CD4-positive, CD25-positive, alpha-beta regulatory T cell (primary cell): ENCODE measurements at places on chromosomes 6 and 20. TPM values are rescaled to one million over a fixed set of nuclear protein-coding genes. Genes with fewer than 3 reads are reported as not detected.

- H3K4me1 ChIP-seq, result peaks cover 22% of the 10 kb centered on the region
- H3K36me3 ChIP-seq, result no peaks in the 10 kb centered on the region
- H3K27ac ChIP-seq, result no peak overlapping the region
Observed at GRCh38 chr20:2692886-2693285, 306 bp downstream of the EBF4 start.

DNA sequence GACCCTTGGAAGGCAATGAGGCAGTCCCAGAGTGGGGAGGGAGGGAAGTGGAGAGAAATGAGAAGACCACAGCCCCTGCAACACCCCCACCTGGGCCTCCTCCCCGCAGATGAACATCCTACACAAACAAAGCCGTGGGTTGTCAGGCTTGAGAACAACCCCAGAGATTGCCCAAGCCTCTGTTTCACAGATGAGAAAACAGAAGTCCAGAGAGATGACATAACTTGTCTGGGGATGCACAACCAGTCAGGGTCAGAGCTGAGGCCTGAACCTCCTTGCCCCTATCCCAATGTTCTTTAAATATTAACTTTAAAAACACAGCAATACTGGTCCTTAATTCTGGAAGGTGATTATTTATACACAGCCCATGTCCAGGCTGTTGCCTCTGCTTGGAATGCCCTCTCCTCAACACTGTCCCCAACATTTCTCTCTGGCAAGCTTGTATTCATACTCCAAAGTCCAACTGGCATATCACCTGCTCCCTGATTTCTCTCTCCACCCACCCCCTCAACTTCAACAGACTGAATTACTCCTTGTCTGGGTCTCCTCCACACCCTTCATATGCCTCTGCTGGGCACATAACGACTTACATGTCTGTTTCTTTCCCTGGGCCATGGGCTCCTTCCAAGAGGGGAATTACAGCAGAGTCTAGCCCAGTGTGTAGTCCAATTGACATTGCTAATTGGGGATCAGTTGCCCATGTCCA, 135.5 kb upstream of the LRFN2 start:
- no peaks in the 10 kb centered on the region for H3K27me3 ChIP-seq
- H3K4me1 ChIP-seq, result no peaks in the 10 kb centered on the region
- no peak for DNase-seq
- no peak overlapping the region for H3K4me3 ChIP-seq
- no peaks in the 10 kb centered on the region for H3K36me3 ChIP-seq
- H3K27ac ChIP-seq, result no peak overlapping the region

- H3K27ac ChIP-seq, result no peak overlapping the region
- no peak overlapping the region for H3K4me3 ChIP-seq
- H3K4me1 ChIP-seq, result peaks cover 51% of the 10 kb centered on the region
- DNase-seq, result no peak
- H3K27me3 ChIP-seq, result no peaks in the 10 kb centered on the region
Observed at GRCh38 chr6:27812078-27812804, 100.0 kb downstream of the OR2B2 start.

GRCh38 chr20:61706259-61706961, 359.3 kb downstream of the TAF4 start:
- H3K27me3 ChIP-seq, result no peaks in the 10 kb centered on the region
- H3K36me3 ChIP-seq, result no peaks in the 10 kb centered on the region
- H3K4me3 ChIP-seq, result no peak overlapping the region
- no peaks in the 10 kb centered on the region for H3K4me1 ChIP-seq
- no peak overlapping the region for H3K27ac ChIP-seq

DNA sequence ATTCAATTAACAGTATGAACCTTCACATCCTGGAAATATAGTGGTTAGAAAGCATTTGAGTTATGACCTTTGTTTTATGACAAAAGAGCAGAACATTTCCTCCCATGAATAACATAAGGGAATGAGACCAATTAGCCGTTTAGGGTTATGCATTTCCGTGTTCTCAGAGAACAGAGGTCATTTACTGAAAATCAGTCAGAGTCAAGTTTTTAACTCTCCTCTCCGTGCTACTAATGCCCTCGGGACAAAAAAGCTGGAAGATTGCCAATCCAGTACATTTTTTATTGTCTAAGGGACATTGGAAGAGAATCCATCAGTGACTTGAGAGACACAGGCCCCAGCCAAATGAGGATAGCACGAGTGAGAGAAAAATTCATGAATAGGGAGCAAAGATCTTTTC, 632.7 kb downstream of the RFPL4B start:
- H3K27me3 ChIP-seq, result no peaks in the 10 kb centered on the region
- no peaks in the 10 kb centered on the region for H3K4me1 ChIP-seq
- H3K36me3 ChIP-seq, result no peaks in the 10 kb centered on the region

DNA sequence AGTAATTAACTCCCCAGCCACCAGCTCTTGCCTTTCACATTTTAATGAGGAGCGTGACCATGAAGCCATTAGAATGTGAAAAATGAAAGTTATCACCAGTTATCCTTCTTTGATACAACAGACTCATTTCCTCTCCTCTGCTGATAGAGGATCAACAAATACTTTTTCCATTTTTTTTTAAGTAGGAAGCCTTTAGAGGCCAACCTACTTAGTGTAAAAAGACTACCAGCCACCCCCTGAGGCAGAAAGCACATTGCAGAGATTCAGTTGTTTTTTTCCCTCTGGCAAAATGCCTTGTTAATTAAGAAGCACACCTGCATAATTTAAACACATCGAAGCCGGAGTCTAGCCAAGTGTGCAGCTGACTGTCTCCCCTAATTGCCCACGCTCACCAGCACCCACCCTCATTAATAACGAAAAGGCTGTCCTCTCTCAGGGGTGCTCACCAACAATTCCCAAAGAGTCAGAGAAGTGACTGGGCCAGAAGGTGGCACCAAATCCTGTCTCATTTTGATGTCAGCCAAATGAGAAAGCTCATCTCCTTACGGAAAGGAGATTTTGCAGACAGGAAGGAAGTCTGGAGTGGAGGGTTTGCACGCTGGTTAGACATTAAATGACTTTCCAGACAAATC, 60.9 kb upstream of the MC3R start:
- no peak overlapping the region for H3K4me3 ChIP-seq
- no peaks in the 10 kb centered on the region for H3K4me1 ChIP-seq
- H3K27ac ChIP-seq, result no peak overlapping the region
- H3K27me3 ChIP-seq, result no peaks in the 10 kb centered on the region

- peak; percentile 36 for DNase-seq
- peaks cover 66% of the 10 kb centered on the region for H3K4me1 ChIP-seq
- no peaks in the 10 kb centered on the region for H3K27me3 ChIP-seq
- peak overlapping the region; percentile 98 for H3K4me3 ChIP-seq
Observed at GRCh38 chr6:111871207-111871606, 2.0 kb downstream of the FYN start.

DNA sequence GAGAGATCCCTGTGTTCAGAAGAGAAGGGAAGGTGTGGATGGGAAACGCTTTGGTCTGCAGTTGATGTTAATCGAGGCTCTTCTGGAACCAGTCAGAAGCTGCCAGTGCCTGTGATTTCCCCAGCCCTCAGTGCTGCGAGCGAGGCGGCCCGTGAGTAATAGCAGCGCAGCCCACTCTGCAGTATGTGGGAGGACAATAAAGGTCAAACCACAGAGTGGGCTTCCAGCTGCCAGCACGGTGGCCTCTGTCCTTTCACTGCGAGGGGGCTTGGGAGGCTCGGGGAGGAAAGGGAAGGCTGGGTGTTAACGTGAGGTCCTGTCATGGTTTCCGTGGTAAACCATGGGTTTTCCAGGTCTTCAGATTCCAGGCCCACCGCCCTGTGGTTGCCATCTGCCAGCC, 32.3 kb upstream of the TAGAP start:
- peak overlapping the region; percentile 27 for H3K4me3 ChIP-seq
- peaks cover 17% of the 10 kb centered on the region for H3K4me1 ChIP-seq
- H3K27me3 ChIP-seq, result no peaks in the 10 kb centered on the region

DNA sequence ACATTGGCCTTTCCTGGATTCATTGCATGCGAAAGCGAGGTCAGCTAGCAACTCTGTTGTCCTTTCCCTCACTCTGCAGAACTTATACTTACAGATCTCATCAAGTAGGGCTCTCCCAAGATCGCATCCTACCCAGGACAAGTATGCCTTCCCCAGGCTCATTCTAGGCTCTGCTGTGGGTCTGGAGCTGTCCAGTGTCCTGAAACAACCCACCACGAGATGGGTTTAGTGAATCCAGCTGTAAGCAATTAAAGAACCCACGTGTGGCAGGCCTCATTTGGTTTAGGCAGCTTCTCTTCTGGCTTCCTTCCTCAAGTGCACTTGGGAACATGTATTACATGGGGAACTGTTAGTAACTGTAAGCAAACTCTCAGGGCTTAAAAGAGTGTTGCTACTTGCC, 406.5 kb upstream of the CHD6 start:
- H3K4me1 ChIP-seq, result no peaks in the 10 kb centered on the region
- H3K27ac ChIP-seq, result no peak overlapping the region
- no peaks in the 10 kb centered on the region for H3K27me3 ChIP-seq
- no peak for DNase-seq
- no peak overlapping the region for H3K4me3 ChIP-seq

GRCh38 chr20:51928931-51929330, 126.6 kb upstream of the SALL4 start:
- no peak overlapping the region for H3K27ac ChIP-seq
- H3K4me1 ChIP-seq, result no peaks in the 10 kb centered on the region
- no peak overlapping the region for H3K4me3 ChIP-seq
- no peaks in the 10 kb centered on the region for H3K36me3 ChIP-seq
- DNase-seq, result no peak

DNA sequence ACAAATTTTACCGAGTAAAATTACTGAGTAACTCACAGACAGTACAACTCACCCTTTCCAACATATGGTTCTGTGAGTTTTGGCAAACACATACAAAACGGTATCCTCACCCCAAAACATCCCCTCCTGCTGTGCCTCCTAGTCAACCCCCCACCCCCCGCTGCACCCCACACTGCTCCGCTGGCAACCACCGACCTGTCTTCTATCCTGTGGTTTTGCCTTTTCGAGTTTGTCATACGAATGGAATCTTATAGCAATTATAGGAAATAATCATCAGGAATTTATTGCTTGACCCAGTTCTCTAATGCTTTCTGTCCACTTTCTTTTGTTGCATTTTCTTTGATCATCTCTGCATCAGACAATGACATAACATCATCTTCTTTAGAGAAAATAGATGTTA, 312.3 kb downstream of the KIF16B start:
- no peaks in the 10 kb centered on the region for H3K27me3 ChIP-seq
- no peaks in the 10 kb centered on the region for H3K4me1 ChIP-seq
- H3K4me3 ChIP-seq, result no peak overlapping the region
- DNase-seq, result no peak
- H3K36me3 ChIP-seq, result no peaks in the 10 kb centered on the region

GRCh38 chr20:45853484-45853883, 3.7 kb downstream of the ACOT8 start:
- peaks cover 36% of the 10 kb centered on the region for H3K4me1 ChIP-seq
- peaks cover 37% of the 10 kb centered on the region for H3K36me3 ChIP-seq
- H3K27me3 ChIP-seq, result no peaks in the 10 kb centered on the region
- no peak for DNase-seq

Gene ARMH2
- total RNA-seq, result 1.8 TPM

Gene DEF6
- 247 TPM for total RNA-seq

Gene CST4
- not detected for total RNA-seq
